ENCODE measurements at places on chromosomes 16 and 17.
A peak's percentile ranks its signal among the peaks of the same experiment; 100 is the strongest.

DNA sequence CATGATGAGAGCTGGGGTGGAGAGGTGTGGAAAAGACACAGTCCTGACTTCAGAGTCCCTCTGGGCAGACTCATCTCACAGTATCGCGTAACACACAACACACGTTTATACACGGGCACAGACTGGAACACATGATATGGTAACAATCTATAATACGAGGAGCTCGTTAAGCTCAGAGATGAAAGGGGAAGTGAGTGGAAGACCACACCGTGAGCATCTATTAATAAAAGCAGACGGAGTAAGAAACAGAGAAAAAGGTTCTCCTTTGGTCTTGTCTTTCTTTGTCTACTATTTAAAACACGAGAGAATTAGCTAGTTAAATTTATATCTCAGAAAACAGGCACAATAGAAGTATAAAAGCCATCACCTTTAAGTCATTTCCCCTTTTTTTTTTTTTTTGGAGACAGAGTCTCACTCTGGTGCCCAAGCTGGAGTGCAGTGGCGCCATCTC is 13.5 kb downstream of the ANKRD11 start:
- no peak for DNase-seq

DNA sequence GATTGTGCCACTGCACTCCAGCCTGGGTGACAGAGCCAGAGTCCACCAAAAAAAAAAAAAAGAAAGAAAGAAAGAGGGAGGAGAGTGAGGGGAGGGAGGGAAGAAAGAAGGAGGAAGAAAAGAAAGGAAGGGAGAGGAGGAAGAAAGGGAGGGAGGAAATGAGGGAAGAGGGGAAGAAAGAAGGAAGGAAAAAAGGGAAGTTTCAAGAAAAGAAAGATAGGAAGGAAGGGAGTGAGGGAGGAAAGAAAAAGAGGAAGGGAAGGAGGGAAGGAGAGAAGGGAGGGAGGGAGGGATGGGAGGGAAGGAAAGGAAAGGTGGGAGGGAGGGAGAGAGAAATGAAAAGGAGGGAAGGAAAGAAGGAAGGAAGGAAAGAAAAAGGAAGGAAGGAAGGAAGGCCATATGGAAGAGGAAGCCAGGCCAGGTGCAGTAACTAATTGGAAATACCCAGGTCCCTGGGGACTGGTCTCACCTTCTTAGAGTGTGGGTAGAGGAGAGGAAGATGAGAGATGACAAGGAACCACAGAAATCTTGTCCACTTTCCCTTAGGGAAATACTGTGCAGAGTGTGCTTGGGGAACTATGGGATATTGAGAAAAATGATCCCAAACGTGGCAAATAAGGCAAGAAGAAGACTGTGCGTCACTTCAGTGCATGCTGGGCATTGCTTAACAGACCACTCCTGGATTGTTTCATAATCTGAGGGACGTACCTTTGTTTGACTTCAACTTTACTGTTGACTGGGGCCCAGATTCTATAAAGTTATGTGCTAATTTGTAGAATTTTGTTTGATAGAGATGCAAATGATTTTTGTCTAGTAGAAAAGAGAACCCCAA is 15.1 kb upstream of the CSNK2A2 start:
- DNase-seq, result no peak

GRCh38 chr17:48577330-48577945 is 712 bp downstream of the HOXB4 start:
- no peak for DNase-seq

GRCh38 chr17:3556916-3557767 is 470 bp downstream of the TRPV3 start:
- no peak for DNase-seq

DNA sequence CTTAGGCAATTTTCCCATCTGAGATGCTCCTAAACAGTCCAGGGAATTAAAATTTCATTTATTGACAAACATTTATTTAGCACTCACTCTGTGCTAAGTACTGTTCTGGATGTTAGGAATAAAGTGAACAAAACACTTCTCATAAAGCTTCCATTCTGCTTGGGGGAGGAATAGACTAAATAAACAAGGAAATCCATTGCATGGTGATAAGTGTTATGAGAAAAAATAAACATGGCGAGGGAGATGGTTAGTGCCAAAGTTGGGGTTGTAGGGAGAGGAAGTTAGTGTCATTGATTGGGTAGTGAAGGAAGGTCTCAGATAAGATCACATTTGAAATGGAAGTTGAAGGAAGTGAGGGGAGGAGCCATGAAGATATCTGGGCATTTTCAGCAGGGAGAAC is 72.2 kb upstream of the CES5A start:
- DNase-seq, result no peak

- no peak for DNase-seq
Observed at GRCh38 chr17:47742319-47743181, 9.5 kb downstream of the TBX21 start.

DNA sequence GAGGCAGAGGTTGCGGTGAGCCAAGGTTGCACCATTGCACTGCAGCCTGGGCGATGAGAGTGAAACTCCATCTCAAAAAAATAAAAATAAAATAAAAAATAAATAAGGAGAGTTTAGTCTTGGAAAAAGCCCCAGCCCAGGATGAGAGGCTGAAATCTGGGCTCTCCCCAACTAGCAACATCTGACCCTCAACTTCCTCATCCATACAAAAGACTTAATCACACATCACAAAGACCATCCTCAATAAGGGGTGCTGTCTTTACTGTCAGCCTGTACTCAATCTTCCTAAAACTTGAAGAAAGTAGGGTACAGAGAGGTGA is 11.4 kb upstream of the SLC4A1 start:
- no peak for DNase-seq

GRCh38 chr17:80101011-80101945 is at the start of gene GAA:
TSS of gene GAA (plus strand) at chr17:80101581. CDS start at chr17:80104587, 3,006 bp downstream.
- peak; percentile 85 for DNase-seq

GRCh38 chr17:60249290-60249826 is 99.6 kb downstream of the CA4 start:
- DNase-seq, result peak; percentile 81

GRCh38 chr16:85301231-85301630 is 189.0 kb upstream of the CIBAR2 start:
- DNase-seq, result no peak

- no peak for DNase-seq
Observed at GRCh38 chr17:16872351-16873173, 99.4 kb downstream of the TNFRSF13B start.

- DNase-seq, result peak; percentile 76
Observed at GRCh38 chr17:50949989-50950877, 84.1 kb upstream of the TOB1 start.

GRCh38 chr17:62653826-62654761 is 26.6 kb downstream of the MRC2 start:
- DNase-seq, result peak; percentile 58

DNA sequence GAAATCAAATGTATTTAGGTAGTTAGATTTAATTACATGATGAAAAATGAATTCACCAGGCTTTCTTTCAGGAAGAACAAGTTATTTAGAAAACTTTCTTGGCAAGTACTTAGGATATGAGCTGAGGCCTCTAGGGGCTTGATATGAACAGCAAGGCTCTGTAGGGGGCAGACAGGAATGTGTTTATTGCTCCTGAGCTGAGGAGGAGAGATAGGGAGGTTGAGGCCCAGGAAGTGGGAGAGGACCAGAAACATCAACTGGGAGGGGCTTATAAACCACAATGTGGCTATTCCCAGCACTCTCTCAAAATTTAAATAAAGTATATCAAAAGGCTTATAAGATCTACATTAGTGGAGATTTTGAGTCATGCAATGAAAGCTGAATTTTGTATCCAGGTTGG is 154.0 kb upstream of the MAF start:
- DNase-seq, result peak; percentile 39

DNA sequence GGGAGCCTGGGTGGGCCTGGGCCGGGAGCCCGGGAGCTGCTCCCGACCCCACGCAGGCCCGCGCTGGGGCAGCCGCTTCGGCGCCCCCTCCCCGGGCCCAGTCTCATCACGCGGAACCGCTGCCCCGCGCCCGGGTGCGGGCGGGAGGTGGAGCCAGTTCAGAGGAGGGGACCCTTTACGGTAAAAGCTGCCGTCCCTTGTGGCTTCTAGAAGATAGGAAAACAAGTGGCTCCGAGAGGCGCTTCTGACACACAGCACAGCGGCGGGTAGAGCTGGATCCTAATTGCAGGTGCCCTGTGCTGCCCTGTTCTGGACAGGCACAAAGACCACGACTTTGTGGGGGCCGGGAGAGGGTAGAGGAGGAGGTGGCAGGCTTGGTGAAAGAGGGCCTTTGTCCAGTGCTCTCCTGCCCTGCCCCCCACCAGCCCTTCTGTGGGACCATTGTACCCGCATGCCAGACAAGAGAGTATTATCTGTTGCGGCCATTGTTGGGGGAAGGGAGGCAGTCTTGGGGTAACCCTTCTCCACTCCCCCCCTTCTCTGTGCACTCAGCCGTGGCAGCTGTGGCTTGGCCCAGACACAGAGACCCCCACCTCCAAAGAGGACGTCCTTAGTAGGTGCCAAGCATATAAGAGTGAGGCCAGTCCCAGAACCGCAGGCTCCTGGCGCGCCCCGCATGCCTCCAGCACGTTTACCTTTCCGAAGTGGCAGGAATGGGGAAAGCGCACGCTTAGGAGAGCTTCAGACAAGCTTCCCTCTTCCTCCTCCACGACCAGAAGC is 736 bp downstream of the CNP start:
- no peak for DNase-seq
